Nucleus accumbens (tissue), 56 donors: ENCODE measurements at places on chromosomes 7 and 10.
A peak's percentile ranks its signal among the peaks of the same experiment; 100 is the strongest.

GRCh38 chr10:123024540-123024939, 15.7 kb downstream of the ACADSB start:
- no peak for DNase-seq

DNA sequence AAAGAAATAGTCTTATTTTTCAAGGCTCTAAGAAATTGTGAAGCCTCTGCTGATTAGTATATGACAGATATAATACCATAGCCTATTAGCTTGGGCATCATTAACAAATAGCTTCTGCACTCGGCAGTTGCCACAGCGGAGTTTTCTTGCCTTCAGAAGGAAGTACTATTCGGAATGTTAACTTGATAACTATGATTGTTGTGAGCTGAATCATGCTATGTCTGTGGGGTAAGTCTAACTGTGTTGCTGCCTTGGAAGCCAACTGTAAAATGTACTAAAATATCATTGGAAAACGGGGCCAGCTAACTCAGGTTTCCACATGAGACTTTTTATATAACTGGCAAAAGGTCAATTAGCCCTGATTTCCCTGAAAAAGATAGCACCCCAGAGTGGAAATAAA, 93.2 kb downstream of the TWIST1 start:
- DNase-seq: no peak

DNA sequence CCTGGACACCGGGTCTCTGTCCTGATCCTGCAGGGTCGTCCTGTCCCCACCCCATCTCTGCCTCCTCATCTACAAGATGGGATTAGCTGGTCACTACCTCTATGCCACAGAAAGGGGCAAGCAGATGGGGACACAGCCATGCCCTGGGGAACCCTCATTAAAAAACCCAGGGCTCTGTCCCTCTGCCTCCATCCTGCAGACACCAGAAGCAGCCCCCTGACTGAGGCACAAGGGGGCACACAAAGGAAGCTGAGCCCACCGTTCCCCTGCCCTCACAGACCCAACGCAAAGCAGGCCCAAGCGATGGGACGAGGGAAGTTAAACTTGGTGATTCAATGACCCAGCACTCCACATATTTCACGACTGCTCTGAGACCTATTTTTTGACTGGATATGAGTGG, 142.4 kb downstream of the TCERG1L start:
- no peak for DNase-seq

DNA sequence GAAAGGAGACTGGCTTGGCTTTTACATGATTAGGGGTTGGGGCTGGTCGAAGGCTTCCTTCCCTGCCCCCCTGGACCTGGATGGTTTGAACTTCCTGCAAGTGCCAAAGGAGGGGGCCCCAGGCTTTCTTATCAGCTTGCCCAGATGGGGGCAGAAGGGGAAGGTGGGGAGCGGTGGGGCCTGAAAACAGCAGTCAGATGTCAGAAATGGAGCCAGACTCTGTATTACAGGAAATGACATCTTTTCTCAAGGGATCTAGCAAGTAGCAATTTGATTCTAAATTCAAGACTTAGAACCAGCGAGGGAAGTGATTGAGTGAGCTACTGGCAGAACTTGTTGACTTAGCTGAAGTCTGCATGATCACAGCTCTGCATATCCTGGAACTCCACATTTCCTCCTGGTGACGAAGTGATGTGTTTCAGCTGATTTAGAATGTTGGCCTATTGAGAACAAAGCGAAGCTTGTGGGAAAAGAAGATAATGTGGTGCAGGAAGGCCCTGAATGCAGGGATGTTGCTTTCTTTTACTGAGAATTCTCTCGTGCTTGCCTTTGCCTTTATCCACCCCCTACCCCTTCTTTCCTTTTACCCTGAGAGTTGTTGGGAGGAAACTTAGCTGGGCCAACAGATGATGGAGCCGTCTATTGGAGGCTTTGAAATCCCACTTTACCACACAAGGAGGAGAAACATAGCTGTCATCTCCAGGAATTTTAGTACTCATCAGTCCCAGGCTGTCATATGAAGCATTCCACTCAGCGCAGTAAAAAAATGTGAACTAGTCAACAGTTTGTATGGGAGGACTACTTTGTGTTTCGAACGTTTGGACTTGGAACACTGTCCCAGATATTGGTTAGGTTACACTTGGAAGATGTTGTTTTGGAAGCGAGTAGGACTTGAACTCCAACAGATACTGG, 43.2 kb downstream of the CCNY start:
- DNase-seq: no peak

- peak; percentile 25 for DNase-seq
These were observed 82.6 kb downstream of the DNMBP start for GRCh38 chr10:99926925-99927720.

DNA sequence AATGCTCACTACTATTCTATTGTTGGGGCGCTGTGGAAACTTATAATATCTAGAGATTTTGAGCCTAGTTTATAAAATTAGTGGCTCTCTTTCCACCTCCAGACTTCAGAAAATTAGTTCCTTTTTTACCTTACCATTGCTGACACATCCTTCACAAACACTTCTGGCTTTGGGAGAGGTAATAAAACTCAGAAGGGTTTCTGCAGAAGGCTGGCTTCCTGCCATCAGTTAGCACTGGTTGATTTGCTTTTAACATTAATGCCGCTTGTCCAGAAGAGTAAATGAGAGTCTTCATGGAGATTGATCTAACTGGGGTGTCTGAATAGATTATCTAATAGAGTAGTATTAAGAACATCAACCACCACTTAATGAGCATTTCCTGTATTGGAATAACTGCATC, 20.3 kb downstream of the ACSM6 start:
- DNase-seq: no peak

- DNase-seq: no peak
These were observed 37.3 kb downstream of the FBH1 start for GRCh38 chr10:5927306-5927705.

- no peak for DNase-seq
These were observed 11.2 kb downstream of the MNX1 start for GRCh38 chr7:156998988-156999957.

DNA sequence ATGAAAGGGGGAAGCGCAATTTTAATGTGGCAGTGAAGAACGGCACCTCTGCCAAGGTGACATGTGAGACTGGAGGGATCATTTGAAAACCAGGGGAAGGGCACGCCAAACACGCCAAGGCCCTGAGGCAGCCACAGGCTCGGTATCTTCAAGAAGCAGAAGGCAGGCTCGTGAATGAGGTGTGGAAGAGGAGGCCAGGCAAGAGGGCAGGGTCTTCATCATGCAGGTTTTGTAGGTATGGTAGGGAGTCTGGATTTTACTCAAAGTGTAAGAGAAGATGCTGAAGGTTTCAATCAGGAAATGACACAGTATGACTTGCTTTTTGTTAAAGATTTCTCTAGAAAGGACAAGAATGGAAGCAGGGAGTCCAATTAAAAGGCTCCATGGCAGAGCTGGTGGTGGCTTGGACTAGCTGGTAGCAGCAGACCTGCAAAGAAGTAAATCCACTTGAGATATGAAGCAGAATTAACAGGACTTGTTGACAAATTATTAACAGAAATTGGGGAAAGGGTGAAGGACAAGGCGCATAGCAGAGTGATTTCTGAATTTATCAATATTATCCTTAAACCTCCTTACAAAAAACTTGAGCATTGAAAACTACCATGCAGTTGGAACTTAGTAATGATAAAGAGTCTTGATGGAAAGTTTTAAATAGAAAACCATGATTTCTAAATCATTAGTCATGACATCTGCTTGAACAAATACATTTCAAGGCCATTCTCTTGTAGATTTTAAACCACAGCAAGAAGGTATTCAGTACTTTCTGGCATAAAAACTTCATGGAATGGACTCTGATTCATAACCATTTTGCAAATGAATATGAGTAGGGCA, 70.4 kb downstream of the COA1 start:
- no peak for DNase-seq

DNA sequence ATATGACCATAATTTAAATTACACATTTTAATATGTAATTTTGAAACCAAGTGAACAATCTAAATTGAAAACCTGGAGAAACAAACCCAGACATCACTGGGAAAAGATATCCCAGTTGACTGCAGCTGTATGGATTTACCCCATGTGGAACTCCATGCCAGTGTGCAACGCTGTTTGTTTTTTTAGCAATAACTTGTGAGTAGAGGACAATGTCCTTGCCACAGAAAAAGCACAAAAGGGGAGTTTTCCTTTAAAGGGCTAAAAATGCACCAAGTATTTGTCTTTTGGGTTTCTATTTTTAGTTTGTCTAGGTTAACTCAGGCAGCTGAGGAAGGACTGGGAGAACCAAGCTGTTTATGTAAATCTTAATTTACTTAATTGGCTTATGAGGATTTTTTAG, 15.1 kb upstream of the COL17A1 start:
- DNase-seq: no peak

- DNase-seq: no peak
These were observed 254.8 kb upstream of the ZMIZ1 start for GRCh38 chr10:78813998-78814399.

GRCh38 chr10:29611781-29612381, 22.9 kb downstream of the SVIL start:
- no peak for DNase-seq

DNA sequence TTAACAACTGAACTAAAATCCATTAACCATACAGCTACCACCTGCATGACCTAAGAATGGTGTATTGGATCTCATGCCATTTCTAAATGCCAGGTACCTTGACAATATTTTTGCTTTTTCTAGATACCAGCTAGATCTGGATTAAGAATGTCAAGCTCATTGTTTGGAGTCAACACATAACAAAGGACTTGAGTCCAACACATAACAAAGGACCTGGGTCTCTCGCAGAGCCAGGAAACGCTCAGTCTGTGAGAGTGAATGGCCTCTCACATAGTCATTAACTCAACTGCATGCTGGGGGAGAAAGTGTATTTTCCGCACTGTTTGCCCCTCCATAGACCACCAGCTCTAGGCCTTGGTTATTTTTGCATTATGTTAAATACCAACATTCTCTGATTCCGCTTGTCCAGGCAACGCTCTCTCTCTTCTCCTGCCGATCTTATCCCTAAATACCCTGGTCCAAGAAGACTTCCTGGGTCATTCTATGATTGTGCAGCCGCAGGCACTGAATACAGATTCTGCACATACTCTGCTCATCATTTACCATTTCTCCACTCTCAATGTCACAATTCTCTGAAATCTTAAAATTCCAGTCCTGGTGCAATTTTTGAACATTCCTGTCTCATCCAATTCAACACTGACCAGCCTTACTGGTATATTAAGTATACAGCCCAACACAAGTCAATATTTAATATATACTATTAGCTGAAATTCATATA, 31.2 kb downstream of the ITIH5 start:
- DNase-seq: no peak
